Fibroblast of skin of left biceps (primary cell): ENCODE measurements at places on chromosomes 5 and 9.

- no peak for DNase-seq
These were observed 1.5 kb downstream of the FAM78A start for GRCh38 chr9:131274674-131275331.

- DNase-seq: no peak
These were observed 200.4 kb downstream of the PCSK5 start for GRCh38 chr9:76090909-76091308.

- DNase-seq: no peak
These were observed 1008.9 kb downstream of the EFNA5 start for GRCh38 chr5:106661866-106662265.

GRCh38 chr9:5052838-5053237 lies 67.8 kb downstream of the JAK2 start:
- DNase-seq: peak; percentile 30

GRCh38 chr9:105418588-105419500 lies 29.0 kb upstream of the FSD1L start:
- DNase-seq: no peak

DNA sequence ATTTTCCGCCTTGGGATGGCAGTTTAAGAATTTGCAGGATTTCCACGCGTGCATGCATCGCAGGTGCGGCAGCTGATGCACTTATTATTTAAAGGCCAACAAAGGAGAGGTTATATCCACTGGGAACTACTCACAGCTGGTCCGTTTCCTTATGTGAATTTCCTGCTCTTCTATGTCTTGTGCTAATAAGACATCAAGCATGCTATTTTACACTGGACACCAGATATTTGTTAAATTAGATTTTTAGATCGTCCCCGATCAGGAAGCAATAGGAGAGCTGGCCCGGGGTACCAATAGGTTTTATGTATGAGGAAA lies 476 bp upstream of the DTWD2 start:
- no peak for DNase-seq

DNA sequence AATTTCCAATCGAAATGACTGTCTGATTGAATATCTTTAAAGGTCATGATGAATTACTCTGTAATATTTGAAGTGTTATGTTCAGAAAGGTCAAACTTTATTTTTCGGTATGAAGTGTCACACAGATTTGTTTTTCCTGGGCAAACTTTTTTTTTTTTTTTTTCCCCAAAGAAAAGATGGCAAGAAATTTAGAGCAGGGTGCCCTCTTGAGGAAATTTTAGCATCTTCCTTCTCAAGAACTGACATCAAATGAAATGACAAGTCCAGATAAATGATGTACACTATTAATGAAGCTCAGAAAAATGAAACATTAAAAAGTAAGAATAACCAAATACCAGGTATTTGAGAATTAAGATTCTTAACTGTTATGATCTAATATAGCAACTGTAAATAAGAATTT lies 123.6 kb downstream of the INVS start:
- DNase-seq: peak; percentile 17

GRCh38 chr5:141934099-141934844 lies 10.6 kb downstream of the DELE1 start:
- no peak for DNase-seq

DNA sequence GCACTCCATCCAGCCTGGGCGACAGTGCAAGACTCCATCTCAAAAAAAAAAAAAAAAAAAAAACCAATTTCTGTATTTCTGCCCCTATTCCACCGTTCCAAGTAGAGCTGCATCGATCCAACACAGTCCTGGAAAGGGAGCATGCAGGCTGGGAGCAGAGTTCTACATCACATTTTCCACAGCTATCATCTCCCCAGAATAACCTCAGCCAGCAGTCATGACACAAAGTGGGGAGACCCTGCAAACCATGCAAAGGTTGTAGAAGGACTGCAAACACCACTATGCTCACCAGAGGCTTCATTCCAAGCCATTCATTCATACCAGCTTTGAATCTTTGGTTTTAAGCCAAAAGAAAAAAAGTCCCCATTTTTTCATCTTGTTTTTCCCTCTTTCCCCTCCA lies 20.8 kb upstream of the ZNF354A start:
- no peak for DNase-seq

DNA sequence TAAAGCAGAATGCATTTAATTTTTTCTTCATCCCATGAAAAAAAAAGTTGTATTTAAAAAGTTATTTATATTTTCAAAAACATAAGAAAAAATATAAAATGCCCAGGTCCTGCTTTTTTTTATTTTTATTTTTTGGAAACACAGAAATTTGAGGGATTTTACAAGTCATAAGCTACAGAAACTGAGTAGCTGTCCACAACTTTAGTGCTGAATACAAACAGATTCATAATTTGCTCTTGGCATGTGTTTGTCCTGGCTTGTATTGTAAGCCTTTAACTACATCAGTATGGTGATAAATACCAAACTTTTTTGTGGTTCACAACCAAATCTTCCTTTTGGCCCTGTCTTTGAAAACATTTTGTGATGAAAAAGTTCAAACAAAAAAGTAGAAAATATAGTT lies 7.5 kb upstream of the PLCXD3 start:
- DNase-seq: no peak

- no peak for DNase-seq
These were observed 371.8 kb upstream of the PTGER4 start for GRCh38 chr5:40307920-40308319.

GRCh38 chr9:112479221-112479620 lies 7.4 kb upstream of the KIAA1958 start:
- DNase-seq: no peak

DNA sequence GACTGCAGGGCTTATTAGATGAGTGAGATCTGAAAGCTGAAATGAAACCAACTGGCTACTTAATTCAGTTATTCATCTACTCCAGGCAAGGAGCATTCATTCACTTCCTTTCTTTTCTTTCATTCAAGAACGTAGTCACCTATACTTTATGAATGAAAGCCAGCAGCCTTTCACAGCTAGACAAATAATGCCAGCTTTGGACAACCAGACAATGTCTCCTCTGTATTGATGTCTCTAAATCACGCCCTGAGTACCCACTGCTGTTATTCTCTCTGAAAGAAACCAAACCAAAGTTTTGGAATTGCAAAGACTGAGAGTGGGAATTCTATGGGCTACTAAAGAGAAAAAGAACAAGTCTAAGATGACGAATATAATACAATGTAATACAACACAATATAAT lies 121.2 kb upstream of the PTPN3 start:
- DNase-seq: no peak

DNA sequence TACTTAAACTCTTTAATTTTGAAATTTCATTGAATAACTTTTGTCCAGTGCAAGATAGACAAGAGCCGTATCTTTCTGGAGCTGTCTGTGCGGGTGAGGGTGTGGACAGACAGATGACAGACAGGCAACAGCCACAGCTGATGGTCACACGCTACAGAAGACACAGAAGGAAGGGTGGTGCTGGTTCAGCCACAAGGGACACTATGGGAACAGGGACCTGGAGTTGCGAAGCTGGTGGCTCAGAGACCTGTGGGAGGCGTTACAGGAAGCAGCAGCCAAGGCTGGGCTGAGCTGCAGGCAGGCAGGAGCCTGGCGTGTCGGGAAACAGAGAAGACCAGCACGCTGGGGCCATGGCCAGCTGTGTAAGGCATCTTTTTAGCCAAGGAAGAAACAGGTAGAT lies 104.4 kb downstream of the WNK2 start:
- no peak for DNase-seq

DNA sequence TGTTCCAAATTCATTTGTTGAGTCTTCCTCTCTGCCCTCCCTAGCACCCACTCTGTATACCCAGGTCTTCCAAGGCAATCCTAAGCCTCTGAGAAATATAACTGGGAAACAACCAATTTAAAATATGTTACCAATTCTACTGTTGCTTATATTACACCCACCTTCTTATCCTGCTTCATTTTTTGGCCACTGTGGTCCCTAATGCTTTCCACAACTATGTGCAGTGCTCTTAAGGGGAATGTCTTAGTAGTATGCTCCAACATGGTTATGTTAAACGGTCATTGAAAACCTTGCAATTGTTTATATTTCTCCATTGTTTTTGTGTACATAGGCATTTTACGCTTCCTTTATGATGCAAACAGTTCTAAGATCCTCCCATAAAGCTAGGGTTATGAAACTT lies 273.1 kb upstream of the HAPLN1 start:
- DNase-seq: no peak

GRCh38 chr5:6574111-6574510 lies 58.7 kb downstream of the NSUN2 start:
- no peak for DNase-seq

- peak; percentile 63 for DNase-seq
These were observed 92.6 kb downstream of the LIFR start for GRCh38 chr5:38463634-38464521.

DNA sequence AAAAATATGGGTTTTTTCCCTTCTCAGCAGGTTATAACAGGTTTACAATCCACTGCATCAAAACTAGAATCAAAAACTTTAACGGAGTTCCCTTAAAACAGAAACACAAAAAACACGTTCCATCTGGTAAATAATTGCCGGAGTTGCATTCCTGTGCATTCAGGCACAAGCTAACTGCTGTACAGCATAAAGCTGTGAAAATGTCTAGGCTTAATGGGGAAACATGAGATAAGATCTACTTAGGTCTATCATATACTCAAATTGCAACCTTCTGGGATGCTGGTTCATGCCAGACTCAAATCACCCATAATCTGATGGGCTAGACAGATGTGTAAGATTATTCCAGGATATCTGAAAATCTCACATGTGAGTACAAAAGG lies 265.3 kb downstream of the DOCK8 start:
- no peak for DNase-seq

DNA sequence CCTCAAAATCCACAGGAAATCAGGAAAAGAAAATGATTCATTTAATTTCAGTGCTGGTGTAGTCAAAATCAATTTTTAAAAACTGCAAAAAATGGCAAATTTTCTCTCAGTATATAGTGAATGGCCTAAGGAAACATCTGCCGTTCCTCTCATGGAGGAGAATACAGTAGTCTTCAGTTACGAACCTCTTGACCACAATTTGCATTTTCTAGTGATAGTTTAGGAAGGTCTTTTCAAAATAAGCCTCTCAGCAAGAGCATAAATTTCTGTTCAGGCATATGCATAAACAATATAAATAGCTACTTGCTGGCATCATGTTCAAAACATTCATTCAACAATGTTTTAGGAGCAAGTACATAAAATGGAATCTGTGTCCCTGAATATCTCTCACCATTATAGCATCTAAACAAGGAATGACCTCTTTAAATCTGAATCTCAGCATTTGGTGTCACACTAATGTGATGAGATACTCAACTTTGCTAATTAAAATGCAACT lies 33.5 kb downstream of the HAPLN1 start:
- DNase-seq: no peak

GRCh38 chr5:142821034-142821732 lies 51.0 kb downstream of the ARHGAP26 start:
- no peak for DNase-seq

- peak; percentile 94 for DNase-seq
These were observed 121.6 kb upstream of the TARS1 start for GRCh38 chr5:33319151-33319550.

GRCh38 chr9:103407260-103407659 lies 412.1 kb downstream of the CYLC2 start:
- no peak for DNase-seq

DNA sequence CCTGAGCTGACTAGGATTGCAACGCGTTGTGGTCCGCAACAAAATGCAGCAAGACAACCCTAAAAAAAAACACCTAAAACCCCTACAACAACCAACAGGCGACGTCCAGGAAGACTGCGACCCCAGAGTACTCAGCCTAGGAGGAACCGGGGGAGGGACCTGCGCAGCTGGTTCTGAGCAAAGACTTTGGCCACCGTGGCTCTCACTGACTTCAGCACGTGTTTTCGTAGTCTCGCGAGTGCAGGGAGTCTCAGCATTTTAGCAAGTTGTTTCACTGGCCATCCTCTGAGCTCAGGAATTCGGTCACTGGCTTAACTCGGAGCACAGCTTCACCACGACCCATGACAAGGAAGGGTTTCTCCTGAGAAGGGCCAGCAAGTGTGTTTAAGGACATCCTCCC lies 8.6 kb upstream of the ZDHHC11 start:
- no peak for DNase-seq

GRCh38 chr9:134059661-134060395 lies 8.0 kb downstream of the BRD3 start:
- no peak for DNase-seq

- DNase-seq: no peak
These were observed 1378.1 kb downstream of the EFNA5 start for GRCh38 chr5:106292654-106293053.

DNA sequence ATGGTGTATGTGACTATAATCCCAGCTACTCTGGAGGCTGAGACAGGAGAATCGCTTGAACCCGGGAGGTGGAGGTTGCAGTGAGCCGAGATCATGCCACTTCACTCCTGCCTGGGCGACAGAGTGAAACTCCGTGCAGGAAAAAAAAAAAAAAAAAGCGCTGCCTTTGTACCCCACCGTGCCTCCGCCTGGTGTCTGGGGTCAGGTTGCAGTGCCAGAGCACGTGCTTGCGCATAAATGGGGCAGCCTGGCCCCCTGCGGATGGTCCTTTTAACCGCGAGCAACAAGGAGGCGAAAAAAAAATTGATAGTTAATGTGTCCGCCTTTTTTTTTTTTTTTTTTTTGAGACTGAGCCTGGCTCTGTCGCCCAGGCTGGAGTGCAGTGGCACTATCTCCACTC lies 6.3 kb upstream of the CCNB1 start:
- DNase-seq: no peak

DNA sequence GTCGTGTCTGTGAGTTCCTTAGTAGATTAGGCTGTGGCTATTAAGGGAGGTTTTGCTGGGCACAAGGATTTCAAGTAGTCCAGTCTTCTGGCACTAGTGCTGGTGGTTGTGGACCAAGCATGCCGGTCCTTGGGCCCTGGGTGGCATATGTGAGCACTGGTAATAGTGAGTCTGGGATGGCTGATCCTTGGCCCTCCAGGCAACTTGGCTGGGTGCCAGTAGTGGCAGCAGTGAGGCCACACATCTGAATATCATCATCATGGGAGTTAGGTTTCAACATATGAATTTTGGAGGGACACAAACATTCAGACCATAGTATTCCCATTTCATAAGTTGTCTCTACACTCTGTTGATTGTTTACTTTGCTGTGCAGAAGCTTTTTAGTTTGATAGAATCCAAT lies 25.3 kb upstream of the APBA1 start:
- no peak for DNase-seq

GRCh38 chr5:177036443-177036842 lies 13.9 kb downstream of the ZNF346 start:
- no peak for DNase-seq

- no peak for DNase-seq
These were observed 127.8 kb upstream of the CCDC152 start for GRCh38 chr5:42628821-42629220.

- DNase-seq: peak; percentile 38
These were observed 1.2 kb upstream of the GCNT4 start for GRCh38 chr5:75053304-75054133.

DNA sequence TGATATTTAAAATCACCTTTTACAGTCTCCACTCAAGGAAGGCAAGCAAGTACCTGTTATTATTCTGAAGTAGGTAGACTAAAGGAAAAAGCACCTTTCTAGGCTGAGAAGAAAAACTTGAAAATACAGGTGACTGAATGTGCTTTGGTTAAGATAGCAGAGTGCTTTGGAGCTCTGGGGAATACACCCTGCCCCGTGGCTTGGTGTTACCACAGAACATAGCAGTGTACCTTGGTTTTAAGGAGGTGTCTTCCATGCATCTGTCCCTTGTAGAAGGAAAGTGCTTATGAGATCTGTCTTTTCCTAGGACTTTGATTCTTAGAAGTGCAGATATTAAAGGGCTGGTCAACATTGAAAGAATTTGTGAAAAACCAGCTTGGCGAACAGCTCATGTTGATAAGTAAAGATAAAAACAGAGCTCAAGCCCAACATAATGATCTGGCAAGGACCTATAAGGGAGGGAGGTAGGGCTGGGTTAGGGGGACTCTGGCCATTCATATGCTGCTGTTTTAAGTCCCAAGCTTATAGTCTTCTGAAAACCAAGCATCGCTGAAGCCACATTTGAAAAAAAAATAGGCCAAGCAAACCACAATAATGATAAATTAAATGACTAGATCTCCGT lies 66.8 kb downstream of the ZNF608 start:
- DNase-seq: no peak
